Spinal cord (tissue), 10 donors: ENCODE measurements at places on chromosomes 12 and 14. TPM values are rescaled to one million over a fixed set of nuclear protein-coding genes. Genes with fewer than 3 reads are reported as not detected.

DNA sequence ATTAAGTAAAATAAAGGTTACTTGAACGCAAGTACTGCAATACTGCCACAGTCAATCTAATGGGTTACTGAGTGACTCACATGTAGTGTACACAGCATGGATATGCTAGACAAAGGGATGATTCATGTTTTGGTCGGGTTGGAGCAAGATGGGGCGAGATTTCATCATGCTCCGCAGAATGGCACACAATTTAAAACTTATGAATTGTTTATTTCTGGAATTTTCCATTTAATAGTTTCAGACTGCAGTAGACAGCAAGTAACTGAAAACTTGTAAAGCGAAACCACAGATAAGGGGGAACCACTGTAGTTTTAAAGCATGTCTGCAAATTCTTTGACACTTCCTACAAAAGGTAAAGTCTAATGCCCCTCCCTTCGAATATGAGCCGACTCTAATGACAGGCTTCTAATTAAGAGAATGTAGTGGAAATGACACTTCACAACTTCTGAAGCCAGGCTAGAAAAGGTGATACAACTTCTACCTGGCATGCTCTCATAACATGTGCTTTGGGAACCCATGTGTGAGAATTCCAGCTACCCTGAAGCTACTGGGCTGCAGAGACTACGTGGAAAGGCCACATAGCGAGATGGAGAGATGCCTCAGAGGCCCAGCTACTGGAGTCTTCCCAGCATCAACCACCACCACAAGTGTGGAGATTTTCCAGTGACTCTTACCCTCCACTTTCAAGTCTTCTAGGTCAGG lies 13.9 kb upstream of the TCP11L2 start:
- H3K36me3 ChIP-seq = no peaks in the 10 kb centered on the region
- no peak overlapping the region for H3K27ac ChIP-seq
- no peak for DNase-seq
- no peaks in the 10 kb centered on the region for H3K4me1 ChIP-seq

DNA sequence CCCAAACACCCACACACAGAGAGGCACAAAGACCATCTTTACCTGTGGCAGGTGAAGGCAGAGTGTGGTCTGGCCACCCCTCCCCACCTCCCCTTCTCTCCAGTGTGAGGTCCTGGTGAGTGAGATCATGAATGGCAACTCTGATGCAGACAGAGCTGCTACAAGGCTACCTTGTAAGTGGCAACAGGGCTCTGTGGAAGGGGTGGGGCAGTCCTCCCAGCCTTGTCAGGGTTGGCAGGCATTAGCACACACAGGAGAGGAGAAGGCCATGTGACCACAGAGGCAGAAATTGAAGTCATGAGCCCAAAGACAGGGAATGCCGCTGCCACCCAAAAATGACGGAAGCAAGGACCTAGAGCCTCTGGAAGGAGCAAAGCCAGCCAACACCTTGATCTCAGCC lies 30.7 kb downstream of the VWF start:
- no peak overlapping the region for H3K27ac ChIP-seq
- H3K4me3 ChIP-seq = no peak overlapping the region
- H3K36me3 ChIP-seq = no peaks in the 10 kb centered on the region
- no peaks in the 10 kb centered on the region for H3K27me3 ChIP-seq
- H3K4me1 ChIP-seq = peaks cover 6% of the 10 kb centered on the region

GRCh38 chr14:88559852-88560251 lies 3.0 kb upstream of the ZC3H14 start:
- no peak overlapping the region for H3K27ac ChIP-seq
- no peaks in the 10 kb centered on the region for H3K36me3 ChIP-seq
- H3K27me3 ChIP-seq = no peaks in the 10 kb centered on the region
- H3K4me3 ChIP-seq = no peak overlapping the region
- DNase-seq = peak; percentile 73

- H3K36me3 ChIP-seq = no peaks in the 10 kb centered on the region
- peaks cover 7% of the 10 kb centered on the region for H3K4me1 ChIP-seq
- H3K27ac ChIP-seq = no peak overlapping the region
- peak; percentile 88 for DNase-seq
These were observed 18.4 kb upstream of the SRGAP1 start for GRCh38 chr12:63826006-63826585.

GRCh38 chr12:65695113-65695865 lies 129.0 kb upstream of the HMGA2 start:
- no peaks in the 10 kb centered on the region for H3K36me3 ChIP-seq
- no peak overlapping the region for H3K27ac ChIP-seq
- no peaks in the 10 kb centered on the region for H3K27me3 ChIP-seq
- DNase-seq = no peak

DNA sequence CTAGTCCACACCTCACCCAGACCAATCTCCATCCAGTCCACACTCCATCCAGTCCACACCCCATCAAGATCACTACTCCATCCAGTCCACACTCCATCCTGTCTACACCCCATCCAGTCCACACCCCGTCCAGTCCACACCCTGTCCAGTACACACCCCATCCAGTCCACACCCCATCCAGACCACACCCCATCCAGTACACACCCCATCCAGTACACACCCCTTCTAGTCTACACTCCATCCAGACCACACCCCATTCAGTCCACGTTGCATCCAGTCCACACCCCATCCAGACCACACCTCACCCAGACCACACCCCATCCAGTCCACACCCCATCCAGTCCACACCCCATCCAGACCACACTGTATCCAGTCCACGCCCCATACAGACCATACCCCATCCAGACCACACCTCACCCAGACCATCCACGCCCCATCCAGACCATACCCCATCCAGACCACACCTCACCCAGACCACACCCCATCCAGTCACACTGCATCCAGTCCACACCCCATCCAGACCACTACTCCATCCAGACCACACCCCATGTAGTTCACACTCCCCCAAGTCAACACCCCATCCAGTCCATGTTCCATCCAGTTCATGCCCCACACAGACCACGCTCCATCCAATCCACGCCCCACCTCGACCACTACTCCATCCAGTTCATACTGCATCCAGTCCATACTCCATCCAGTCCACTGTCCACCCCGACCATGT lies 116.6 kb upstream of the RTL1 start:
- DNase-seq = no peak
- peaks cover 14% of the 10 kb centered on the region for H3K36me3 ChIP-seq
- no peak overlapping the region for H3K4me3 ChIP-seq
- H3K4me1 ChIP-seq = no peaks in the 10 kb centered on the region
- no peak overlapping the region for H3K27ac ChIP-seq

DNA sequence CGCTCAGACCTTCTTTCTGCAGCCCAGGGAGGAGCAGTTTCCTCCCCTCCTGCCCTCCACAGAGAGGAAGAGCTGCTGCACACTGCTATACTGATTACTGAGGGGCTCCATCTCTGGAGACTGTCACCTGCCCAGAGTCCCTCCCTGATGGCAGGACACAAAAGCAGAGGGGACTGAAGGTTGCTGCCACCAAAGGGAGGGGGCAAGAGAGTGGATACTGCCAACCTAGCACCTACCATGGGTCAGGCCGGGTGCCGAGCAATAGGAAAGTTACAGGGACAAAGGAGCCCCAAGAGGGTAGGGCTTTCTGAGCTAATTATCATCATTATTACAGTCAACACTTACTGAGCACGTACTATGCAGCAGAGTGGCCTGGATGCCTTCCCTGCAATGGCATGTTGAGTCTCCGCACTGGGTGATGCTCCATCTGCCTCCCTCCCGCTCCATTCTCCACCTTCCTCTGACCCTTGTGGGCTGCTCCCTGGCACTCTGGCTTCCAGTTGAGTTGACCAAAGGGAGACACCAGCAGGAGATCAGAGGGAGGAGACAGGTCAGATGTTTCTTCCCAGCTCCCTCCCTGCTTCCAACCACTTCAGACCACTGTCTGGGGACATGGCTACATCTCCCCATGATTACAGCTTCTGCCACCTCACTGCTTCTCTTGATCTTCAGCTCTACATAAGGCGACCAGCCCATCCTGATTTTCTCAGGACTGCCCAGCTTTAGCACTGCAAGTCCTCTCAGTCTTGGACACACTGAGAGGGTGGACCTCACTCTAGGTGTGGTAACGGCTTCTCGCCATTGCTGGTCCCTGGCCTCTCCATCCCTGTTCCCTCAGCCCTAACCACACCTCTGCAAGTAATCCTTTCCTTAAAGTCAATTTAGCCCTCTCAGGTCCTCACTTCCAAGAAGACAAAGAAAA lies 2.6 kb upstream of the KRT79 start:
- no peaks in the 10 kb centered on the region for H3K27me3 ChIP-seq
- no peak for DNase-seq
- no peaks in the 10 kb centered on the region for H3K36me3 ChIP-seq
- H3K4me1 ChIP-seq = peaks cover 18% of the 10 kb centered on the region
- no peak overlapping the region for H3K27ac ChIP-seq
- no peak overlapping the region for H3K4me3 ChIP-seq

- H3K27me3 ChIP-seq = no peaks in the 10 kb centered on the region
- peaks cover 46% of the 10 kb centered on the region for H3K4me1 ChIP-seq
- peaks cover 5% of the 10 kb centered on the region for H3K36me3 ChIP-seq
- H3K4me3 ChIP-seq = no peak overlapping the region
These were observed 82.8 kb downstream of the B4GALNT3 start for GRCh38 chr12:542395-543113.

DNA sequence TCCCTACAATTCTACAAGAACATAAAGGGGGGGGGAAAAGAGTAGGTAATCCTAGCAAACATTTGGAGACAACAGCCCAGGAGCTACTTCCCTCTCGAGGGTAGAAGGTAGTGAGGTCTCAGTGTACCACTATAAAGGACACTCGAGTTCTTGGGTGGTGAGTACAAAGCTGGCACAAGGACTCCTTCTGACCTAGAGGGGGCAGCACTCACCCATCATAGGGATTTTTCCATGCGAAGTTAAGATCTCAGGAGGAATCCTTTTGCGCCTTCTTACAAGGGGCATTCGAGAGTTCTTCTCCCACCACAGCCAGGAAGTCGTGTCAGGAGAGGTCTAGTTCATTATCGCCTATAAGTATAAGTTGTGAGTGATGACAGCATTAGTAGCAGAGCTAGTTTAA lies 200.2 kb upstream of the RBM19 start:
- H3K4me1 ChIP-seq = no peaks in the 10 kb centered on the region
- peak; percentile 81 for DNase-seq
- no peak overlapping the region for H3K27ac ChIP-seq
- no peak overlapping the region for H3K4me3 ChIP-seq
- H3K36me3 ChIP-seq = no peaks in the 10 kb centered on the region
- H3K27me3 ChIP-seq = peaks cover 29% of the 10 kb centered on the region

DNA sequence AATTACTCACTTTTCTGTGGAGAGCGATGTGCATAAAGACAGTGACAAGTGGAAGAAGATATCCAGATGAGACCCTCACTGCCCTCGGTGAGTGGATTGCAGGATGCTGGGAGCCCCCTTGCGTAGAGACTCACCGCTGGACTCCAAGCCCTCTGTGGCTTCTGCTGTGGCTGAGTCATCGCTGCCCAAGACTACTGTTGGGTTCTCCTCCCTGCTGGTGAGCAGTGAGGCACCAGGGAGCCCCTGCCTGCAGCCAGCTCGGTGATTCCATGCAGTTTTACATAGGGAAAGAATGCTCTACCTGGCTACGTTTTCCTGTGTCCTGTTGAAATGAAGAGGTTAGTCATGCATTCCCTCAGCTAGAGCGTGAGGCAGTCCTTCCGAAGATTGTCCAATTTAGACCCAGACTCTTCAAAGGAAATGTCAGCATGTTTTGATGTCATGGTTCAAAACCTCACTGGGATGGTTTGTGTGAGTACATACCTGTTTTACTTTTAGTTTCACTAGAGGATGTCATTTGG lies 28.2 kb downstream of the TRAF3 start:
- H3K4me3 ChIP-seq = no peak overlapping the region
- no peak for DNase-seq
- no peak overlapping the region for H3K27ac ChIP-seq

DNA sequence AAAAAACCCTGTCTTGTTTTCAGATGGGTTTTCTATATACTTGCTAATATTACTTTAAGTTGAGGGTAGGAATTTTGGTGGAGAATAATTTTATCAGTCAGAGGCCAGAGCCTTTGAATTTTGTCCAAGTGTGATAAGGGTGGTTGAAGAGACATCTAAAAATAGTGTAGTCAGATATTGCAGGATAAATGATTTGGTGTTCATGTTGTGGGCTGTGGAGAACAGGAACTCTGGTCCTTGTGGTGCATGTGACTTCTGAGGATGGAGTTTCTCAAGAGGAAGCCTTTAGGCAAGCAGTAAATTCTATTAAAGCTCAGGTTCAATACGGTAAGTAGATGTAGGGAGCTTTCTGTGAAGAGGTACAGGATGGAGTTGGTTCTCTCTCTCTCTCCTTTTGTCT lies 2.8 kb downstream of the ADAM21 start:
- H3K4me1 ChIP-seq = no peaks in the 10 kb centered on the region
- H3K4me3 ChIP-seq = no peak overlapping the region
- no peak for DNase-seq
- H3K27me3 ChIP-seq = no peaks in the 10 kb centered on the region

DNA sequence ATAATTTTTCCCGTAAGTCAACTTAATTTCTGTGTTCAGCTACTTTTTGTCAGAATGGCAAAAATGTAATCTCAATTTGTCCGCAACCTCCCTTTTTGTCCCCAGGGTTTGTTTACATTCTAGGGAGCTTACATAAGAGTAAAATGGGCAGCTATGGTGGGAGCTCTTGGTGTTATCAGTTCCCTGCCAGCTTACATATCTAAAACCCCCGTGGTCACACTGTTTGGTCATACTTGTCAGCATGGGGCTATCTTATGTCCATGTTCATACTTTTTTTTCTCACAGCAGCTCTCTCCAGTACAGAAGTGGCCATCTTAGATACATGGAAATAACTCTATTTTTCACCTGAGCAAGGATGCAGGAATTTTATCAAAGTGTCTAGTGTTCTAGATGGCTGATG lies 16.7 kb downstream of the SLCO1C1 start:
- H3K27ac ChIP-seq = no peak overlapping the region
- no peaks in the 10 kb centered on the region for H3K4me1 ChIP-seq
- H3K27me3 ChIP-seq = no peaks in the 10 kb centered on the region
- H3K36me3 ChIP-seq = no peaks in the 10 kb centered on the region
- no peak overlapping the region for H3K4me3 ChIP-seq

- peaks cover 42% of the 10 kb centered on the region for H3K4me1 ChIP-seq
- H3K36me3 ChIP-seq = no peaks in the 10 kb centered on the region
- H3K4me3 ChIP-seq = no peak overlapping the region
- peak overlapping the region; percentile 88 for H3K27ac ChIP-seq
These were observed 10.3 kb downstream of the PLEKHG3 start for GRCh38 chr14:64714432-64715025.

- no peaks in the 10 kb centered on the region for H3K4me1 ChIP-seq
- no peaks in the 10 kb centered on the region for H3K27me3 ChIP-seq
- no peaks in the 10 kb centered on the region for H3K36me3 ChIP-seq
- H3K27ac ChIP-seq = no peak overlapping the region
- H3K4me3 ChIP-seq = no peak overlapping the region
These were observed 111.0 kb downstream of the MSRB3 start for GRCh38 chr12:65389436-65389835.

OAS2 gene
- total RNA-seq = 9.3 TPM

GLT1D1 gene
- total RNA-seq = 19.8 TPM

CACNA2D4 gene
- total RNA-seq = 1.8 TPM

LRRIQ1 gene
- 18.0 TPM for total RNA-seq

CSRP2 gene
- total RNA-seq = 26.8 TPM

PIWIL1 gene
- 0.17 TPM for total RNA-seq

SERPINA9 gene
- not detected for total RNA-seq

MIP gene
- 0.30 TPM for total RNA-seq

AQP6 gene
- 2.1 TPM for total RNA-seq

P2RX2 gene
- total RNA-seq = 0.30 TPM
